ENCODE measurements at places on chromosomes 5 and 9.

GRCh38 chr9:76876098-76876497 is 29.8 kb downstream of the PRUNE2 start:
- no peak for DNase-seq

DNA sequence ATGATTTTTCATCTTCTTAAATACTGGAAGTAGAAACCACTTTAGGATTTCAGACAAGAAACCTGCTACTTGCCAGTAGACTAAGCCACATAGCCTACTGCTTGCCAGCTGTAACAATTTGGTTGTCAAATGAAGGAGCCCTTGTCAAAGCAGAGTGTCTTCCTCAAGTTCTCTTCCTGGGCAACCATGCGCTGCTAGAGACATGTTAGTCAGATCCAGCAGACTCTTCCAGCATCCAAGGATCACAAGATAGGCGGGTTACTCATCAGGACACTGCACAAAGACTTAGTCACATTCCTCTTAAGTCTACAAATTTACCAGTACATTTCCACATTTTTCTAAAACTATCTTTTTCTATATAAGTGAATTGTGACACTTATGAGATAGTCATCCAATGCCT is 24.4 kb downstream of the SKIC3 start:
- no peak for DNase-seq

GRCh38 chr9:22731786-22732185 is 285.2 kb downstream of the DMRTA1 start:
- no peak for DNase-seq

GRCh38 chr9:88011005-88011766 is 36.9 kb upstream of the CDK20 start:
- DNase-seq = no peak

- DNase-seq = no peak
Observed at GRCh38 chr5:32859211-32859641, 148.1 kb downstream of the NPR3 start.

DNA sequence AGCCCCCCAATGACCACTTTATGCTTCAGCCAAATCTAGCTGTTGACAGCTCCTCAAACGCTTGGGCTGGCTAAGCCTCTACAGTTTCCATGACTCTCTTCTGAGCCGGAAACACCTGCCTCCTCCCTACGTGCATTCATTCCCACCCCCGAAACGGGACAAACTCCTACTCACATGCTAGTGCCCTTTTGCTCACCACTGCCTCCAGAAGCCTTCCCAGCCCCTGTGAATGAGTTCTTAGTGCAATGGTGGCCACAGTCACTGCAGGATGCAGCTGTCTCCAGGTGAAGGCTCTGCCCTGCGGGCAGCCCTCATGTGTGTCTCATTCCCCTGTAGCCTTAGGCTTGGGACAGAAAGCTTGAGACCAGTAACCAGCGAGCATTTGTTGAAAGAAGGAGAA is 68.8 kb upstream of the DAB2IP start:
- DNase-seq = no peak

- peak; percentile 8 for DNase-seq
Observed at GRCh38 chr5:57738301-57738700, 255.7 kb upstream of the ACTBL2 start.

- DNase-seq = no peak
Observed at GRCh38 chr5:149640350-149640999, 59.2 kb downstream of the ARHGEF37 start.

- DNase-seq = no peak
Observed at GRCh38 chr5:21574961-21575360, 1278.2 kb downstream of the CDH12 start.

DNA sequence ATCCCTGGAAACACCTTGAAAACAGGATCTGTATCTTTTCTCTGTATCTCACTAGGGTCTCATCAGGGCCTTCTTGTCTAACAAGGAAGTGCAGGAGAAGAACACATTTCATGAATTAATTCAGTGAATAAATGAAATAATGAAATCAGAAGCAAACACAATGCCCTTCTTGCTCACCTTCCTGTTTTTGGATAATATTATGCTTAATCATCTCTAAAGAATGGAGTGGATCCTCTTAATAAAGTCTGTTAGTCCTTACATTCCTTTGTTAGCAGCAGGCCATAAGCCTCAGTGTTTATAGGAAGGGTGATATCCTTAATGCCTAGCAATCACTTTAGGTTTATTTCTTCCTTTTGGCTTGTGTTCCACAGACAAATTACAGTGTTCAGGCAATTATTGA is 837.1 kb upstream of the SEMA6A start:
- DNase-seq = no peak

DNA sequence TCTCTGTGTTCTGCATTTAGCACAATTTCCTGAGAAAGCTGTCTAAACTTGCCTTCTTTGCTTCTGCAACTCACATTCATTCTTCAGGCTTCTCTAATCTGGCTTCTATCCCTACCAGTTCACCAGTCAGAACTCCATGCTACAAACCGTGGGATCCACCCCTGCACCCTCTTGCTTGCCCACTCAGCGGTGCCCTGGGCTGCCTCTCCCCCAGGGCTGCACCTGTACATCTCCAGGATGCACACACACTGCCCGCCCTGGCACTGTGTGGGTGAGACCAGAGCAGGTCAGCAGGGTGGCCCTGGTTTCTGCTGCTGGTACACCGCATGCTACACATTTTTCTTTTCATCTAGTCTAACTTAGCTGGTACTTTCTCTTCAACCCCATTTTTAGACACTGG is 127.1 kb downstream of the FANCC start:
- no peak for DNase-seq

DNA sequence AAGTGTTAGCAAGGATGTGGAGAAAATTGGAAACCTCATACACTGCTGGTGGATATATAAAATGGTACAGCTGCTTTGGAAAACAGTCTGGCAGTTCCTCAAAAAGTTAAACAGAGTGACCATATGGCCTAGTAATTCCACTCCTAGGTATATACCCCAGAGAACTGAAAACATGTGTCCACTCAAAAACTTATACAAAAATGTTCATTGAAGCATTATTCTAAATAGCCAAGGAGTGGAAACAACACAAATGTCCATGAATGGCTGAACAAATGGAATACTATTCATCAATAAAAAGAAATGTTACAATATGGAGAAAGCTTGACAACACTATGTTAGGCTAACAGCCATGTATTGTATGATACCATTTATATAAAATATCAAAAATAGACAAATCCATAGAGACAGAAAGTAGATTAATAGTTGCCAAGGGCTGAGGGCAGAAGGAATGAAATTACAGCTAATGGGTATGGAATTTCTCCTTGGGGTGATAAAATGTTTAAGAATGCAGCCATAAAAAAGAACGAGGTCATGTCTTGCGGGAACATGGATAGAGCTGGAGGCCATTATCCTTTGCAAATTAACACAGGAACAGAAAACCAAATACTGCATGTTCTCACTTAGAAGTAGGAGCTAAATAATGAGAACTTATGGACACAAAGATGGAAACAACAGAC is 33.6 kb upstream of the FBP1 start:
- no peak for DNase-seq

- DNase-seq = no peak
Observed at GRCh38 chr9:78470741-78471140, 173.8 kb downstream of the PSAT1 start.

DNA sequence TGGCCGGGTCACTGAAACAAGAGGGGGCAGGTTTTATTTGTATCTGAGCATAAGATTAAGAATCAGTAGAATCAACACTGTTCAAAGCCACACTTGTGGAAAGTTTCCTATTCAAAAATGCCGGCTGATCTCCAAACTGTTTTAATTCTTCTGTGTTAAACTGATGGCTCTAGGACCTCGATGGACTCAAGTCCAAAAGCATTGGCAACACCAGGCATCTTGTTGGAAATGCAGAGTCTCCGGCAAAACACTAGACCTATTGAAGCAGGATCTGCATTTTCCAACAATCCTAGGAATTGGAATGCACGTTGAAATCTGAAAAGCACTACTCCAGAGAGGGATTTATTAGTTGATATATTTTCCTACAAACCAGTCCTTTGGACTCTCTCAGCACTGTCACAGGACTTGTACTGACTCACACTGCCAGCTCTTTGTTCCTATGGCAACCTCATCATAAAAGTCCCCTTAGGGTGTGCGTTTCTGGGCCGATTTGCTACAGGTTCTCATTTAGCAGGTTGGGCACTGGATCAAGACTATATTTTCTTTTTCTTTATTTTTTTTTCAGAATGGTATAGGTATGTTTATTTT is 48.1 kb upstream of the PCA3 start:
- no peak for DNase-seq

DNA sequence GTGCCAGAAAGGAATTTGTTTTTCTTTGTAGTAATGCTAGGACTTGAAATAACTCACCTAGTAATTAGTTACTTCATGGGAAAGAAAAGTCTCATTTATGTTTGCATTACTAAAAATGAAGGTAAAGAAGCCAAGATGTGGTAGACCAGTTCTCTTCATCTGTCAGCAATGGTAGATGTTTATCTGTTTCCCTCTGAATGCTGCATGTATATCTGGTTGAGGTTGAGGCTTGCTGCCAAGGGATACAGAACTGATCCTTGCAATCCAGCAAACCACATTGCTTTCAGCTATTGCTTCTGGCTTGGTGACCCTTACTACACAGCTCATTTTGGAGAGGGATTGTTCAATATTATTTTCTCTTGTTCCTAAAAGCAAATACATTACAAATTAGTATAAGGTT is 73.6 kb downstream of the ZNF474 start:
- no peak for DNase-seq

DNA sequence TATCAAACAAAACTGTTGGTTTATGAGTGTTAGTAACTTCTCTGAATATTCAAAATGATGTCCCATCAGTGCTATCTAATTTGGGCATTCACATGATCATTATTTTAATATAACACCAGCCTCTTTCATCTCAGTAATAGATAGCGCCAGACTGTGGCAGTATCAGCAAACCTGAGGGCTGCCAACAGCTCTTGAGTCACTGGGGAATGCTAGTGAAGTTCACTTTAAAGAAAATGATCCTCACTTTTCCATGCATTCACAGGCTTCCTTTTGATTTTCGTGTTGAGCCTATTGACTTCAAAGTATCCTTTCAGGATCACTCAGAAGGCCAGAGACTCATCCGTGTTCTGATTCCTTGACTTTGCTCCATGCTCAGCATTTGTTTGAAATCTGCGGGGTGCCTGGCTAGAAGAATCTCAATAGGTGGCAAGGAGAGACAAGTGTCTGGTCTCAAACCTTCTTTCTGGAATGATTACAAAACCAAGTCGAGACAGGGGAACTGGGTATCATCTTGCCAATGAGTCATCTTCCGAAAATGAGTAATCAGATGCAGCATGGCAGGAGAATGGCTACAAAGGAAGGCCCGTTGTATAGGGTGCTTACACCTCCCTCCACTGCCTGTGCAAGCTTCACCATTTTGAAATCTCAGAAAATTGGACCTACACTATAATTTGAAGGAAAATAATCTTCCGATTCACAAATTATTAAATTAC is 509.1 kb downstream of the RASEF start:
- DNase-seq = no peak

DNA sequence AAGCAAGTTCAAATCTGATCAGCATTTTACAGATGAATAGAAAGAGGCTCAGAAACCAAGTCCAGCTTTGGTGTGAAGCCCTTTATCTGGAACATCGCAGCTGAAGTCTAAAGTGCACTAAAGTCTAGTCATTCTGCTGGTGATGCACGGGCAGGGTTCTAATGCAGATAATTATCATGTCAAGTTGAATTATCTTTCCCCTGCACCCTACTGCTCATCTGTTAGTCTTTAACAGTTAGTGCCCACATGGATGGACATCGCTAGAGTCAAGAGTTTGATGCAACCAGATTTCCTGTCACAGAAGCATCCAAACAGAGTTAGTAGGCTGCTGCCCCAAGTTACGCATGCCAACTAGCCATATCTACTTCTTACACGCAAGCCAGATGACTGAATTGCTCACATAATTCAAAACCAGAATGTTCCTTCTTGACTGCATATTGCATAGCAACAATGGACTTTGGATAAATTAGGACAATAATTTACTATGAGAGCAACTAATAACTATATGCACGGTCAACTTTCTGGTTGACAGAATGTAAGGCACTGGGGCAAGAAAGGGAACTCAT is 1.6 kb upstream of the TOMM5 start:
- DNase-seq = no peak

DNA sequence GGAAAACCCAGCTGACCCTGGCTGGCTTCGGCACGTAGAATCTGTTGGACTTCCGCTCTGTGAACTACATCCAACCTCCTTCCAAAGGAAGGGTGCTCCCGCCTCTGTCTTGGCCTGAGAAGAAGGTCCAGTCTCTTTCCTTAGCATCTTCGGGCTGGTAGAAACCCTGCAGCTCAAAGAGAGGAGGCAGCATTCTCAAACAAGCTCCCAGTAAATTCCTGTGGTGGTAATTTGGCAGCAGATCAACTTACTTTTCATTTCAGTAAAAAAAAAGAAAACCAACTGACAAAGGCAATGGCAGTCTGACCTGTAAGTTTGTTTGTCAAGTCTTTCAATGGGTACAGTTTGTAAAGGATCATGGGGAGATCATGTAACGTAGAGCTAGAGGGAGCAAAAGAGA is 176.7 kb downstream of the MED10 start:
- DNase-seq = no peak

DNA sequence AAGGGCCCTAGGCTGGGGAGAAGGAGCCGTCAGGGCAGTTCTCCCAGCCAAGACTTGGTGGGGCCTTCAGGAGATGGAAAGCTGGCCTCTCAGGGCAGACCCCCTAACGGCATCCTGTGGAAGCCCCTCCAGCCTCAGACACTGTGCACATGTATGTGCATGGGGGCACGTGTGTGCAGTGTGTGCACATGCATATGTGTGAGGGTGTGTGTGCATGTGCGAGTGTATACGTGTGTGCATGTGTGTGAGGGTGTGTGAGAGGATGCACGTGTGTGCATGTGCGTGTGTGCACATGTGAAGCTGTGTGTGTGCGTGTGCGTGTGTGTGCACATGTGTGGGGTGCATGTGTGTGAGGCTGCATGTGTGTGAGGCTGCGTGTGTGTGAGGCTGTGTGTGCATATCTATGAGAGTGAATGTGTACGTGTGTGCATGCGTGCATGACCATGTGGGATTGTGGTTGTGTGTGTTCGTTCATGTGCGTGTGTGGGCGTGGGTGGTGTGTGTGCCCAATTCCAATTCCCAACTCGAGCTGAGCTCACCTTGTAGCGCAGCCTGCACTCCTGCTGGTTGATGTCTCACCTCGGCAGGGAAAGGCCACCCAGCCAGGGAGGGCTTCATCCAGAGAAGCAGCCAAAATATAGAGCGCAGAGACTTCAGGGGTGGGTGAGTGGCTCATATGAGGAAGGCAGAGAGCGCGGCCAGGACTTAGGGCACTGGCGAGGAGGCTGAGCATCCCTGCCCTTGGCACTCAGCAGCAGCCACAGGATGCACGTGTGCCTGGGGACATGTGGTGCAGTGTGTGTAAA is 142.7 kb upstream of the PPP1R26 start:
- DNase-seq = no peak

- no peak for DNase-seq
Observed at GRCh38 chr9:132828201-132828770, 49.8 kb downstream of the AK8 start.

GRCh38 chr9:33861917-33862453 is 45.0 kb downstream of the UBE2R2 start:
- DNase-seq = no peak

DNA sequence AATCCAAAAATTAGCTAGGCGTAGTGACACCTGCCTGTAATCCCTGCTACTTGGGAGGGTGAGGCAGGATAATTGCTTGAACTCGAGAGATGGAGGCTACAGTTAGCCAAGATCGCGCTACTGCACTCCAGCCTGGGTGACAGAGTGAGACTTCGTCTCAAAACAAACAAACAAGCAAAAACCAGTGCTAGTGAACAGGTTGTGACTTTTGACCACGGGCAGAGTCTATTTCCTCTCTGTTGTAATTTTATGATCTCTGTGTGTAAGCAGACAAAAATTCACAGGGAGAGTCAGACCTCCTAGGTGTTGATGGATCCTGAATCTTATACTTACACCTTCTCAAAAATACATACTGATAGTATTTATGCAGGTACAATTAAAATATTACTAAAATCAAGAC is 65.8 kb downstream of the SPEF2 start:
- no peak for DNase-seq
